ENCODE measurements at places on chromosomes 12 and 14. TPM values are rescaled to one million over a fixed set of nuclear protein-coding genes. Genes with fewer than 3 reads are reported as not detected.

Gene CMAS
- 55.8 TPM for total RNA-seq

Gene ACOT4
- 1.3 TPM for total RNA-seq

Gene CMKLR1
- total RNA-seq: not detected

Gene PKP2
- total RNA-seq: 103 TPM

Gene PZP
- 0.24 TPM for total RNA-seq

Gene AMIGO2
- total RNA-seq: 10.7 TPM

Gene NKX2-1
- not detected for total RNA-seq

Gene ST8SIA1
- 5.3 TPM for total RNA-seq

Gene BICDL1
- 11.7 TPM for total RNA-seq

Gene CTSG
- not detected for total RNA-seq

Gene SERPINA9
- not detected for total RNA-seq

Gene NGB
- not detected for total RNA-seq

Gene IGF1
- total RNA-seq: 0.57 TPM

Gene RPS6KL1
- total RNA-seq: 3.5 TPM

Gene NANOG
- total RNA-seq: 0.64 TPM

Gene LHX5
- 0.41 TPM for total RNA-seq

All from progenitor cell of endocrine pancreas (in vitro differentiated cells).